Activated T-helper 1 cell treated with Interleukin-2 at 50 U/mL for 16 hours (primary cell): ENCODE measurements at places on chromosomes 5 and 9.

- no peak for DNase-seq
Observed at GRCh38 chr5:74031536-74031935, 405.5 kb downstream of the ARHGEF28 start.

- DNase-seq, result no peak
Observed at GRCh38 chr5:123303802-123304201, 119.4 kb downstream of the CEP120 start.

DNA sequence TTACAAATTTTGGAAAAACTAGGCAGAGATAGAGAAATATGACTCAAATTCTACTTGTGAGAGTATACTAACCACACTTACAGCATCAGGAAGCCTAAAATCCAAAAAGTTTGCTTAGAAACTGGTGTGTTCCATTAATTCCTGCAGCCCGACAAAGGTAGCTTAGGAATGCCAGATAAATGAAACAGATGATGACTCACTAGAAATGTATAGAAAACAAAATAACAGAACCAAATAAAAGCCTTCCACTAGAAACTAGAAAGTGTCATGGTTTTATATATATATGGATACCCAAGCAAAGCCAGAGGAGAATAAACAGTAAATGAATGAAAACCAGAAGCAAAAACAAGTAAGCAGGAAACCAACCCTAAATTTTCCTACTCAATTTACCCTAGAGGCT, 272.2 kb upstream of the PRDM9 start:
- no peak for DNase-seq

DNA sequence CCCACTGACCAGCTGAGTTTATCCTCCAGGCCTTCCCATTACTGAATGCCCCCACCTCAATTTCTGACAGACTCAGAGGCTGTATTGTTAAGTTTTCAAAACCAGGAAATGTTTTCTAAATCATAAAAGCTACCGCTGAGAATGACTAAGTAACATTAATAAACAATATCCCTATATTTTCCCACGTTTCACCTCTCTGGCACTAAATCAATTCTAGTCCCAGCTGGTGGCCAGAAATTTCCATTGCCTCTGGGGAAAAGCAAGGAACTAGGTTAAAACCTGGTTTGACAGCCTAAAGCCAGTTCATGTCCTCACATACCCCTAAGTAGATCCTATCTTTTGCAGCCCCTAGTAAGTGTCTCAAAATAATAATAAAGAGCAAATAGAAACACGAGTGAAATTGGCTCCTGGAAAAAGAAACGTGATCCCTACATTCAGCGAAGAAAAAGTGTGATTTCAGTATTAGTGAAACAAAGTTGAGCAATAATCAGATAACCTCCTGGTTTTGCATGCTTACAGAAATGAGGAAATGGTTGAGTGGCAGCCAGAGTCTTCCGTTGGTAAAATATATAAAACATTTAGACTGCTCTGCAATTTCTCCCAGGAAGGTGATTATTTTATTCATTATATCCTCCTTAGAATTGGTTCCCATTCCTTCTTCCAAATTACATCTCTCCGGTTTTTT, 110.9 kb downstream of the ESM1 start:
- no peak for DNase-seq

DNA sequence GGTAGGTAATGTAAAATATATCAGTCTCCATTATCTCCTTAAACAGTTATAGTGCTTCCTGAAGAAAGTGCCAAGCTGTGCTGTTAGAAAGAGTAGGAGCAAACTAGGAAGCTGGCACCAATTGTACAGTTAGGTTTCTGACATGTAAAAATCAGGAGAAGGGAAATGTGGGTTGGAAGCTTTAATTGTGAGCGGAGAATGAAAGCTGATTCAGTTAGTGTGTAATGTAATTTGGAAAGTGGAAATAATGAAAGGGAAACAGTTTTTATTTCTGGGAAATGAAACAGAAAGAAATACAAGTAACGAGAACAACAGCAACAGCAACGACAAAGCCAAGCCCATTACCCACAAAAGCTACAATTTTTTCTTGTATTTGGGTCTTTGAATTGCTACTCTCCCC, 48.8 kb upstream of the JAK2 start:
- no peak for DNase-seq

DNA sequence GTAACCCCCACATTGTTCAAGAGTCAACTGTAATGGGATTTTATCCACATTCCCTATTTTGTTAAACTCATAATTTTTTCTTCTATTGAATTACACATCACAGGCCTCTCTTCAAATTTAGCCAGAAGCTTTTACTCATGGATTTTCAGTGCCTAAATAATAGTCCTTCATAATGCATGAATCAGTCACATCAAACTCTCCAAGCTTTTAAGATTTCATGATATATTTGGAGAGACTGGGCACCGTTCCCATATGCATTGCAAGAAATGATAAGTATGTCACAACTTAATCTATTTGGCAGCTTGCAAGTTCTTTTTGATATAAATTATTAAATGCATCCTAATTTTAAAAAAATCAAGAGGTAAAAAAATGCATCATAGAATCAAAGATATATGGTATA, 465.9 kb downstream of the DMAC1 start:
- DNase-seq, result no peak

DNA sequence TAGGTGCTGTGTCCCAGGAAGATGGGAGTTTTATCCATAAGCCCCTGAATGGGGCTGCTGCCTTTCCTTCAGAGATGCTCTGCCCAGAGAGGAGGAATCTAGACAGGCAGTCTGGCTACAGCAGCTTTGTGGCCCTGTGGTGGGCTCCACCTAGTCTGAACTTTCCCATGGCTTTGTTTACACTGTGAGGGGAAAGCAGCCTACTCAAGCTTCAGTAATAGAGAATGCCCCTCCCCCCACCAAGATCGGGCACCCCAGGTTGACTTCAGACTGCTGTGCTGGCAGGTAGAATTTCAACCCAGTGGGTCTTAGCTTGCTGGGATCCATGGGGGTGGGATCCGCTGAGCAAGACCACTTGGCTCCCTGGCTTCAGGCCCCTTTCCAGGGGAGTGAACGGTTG, 100.9 kb upstream of the DPYSL3 start:
- DNase-seq, result no peak

DNA sequence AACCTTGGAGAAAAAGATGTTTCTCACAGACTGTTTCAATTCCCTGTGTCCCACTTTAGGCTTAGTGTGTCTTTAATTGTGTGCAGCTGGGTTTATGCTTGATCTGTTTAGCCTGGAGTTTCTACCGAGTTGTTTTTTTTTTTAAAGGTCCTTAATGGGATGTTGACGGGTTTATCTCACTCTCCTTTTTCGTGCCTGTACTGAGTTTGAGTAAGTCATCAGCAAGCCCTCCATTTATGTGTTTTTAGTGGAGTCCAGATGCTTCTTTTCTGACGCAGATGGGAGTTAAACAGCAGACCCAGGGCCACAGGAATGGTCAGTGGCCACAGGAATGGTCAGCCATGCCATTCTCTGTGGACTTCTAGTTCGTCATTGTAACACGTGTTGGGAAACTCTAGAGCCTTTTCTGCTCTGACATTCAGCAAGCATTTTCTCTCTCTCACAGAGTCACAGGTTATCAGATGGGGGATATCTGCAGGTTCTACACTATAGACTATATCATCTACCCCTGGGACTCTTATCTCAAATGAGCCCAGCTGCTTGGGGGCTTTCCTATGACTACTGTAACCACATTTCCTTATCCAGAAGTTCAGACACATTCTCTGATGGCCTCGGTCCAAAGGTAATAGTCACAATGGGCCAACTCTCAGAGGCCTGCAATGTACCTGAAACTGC, 190.5 kb downstream of the TTLL11 start:
- no peak for DNase-seq

DNA sequence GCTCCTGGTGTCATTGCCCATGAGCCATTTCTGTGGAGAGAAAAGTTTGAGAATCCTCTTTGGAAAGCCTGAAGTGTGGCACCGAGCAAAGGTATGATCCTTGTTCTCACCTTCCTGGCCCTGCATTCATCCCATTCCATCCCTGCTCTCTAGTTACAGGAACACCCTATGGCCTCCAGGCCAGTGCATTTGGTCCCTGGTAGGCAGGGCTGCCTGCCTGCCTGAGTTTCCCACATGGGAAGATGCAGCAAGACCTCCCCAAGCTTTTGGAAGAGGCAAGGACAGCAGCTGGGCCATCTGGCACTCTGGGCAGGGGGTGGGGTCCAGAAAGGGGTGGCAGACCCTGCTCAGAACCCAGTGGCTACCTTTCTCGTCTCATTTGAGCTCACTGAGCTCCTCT, 24.5 kb downstream of the IGIP start:
- no peak for DNase-seq

GRCh38 chr5:57715296-57715695, 232.7 kb upstream of the ACTBL2 start:
- DNase-seq, result no peak

DNA sequence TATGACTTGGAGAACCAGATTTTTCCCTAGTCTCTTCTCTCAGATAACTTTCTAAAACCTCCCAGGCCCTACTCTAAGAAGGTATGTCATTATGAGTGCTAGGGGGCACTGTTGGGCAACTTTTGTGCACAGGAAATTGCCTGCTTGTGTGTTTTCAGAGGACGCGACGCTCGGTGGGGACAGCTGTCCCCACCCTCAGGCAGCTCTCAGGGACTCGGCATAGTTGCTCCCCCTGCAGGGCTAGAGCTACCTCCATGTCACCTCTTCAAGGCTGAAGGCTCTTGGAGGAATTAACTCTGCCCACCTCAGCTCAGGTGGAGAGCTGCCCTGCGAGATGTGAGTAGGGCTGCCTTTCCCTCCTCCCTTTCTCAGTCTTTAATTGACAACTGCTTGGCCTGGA, 10.2 kb upstream of the TIFAB start:
- peak; percentile 7 for DNase-seq

DNA sequence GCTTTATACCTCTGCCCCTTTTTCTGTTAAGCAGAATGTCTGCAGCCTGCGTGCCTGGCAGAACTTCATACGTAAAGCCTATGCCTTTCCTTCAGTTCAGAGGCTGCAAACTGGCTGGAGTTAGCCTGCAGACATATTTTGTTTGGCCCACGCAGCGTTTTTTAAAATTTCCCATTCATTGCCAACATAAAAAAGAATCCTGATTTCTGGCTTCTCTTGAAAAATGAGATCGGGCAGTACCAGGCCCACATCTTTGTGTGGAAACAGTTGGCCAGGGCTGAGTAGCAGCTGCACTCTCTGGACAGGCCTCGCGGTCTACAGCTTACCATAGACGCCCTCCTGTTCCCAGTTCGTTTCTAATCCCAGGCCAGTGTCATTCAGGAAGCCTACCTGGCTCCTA, 104.4 kb downstream of the SMARCA2 start:
- DNase-seq, result no peak

DNA sequence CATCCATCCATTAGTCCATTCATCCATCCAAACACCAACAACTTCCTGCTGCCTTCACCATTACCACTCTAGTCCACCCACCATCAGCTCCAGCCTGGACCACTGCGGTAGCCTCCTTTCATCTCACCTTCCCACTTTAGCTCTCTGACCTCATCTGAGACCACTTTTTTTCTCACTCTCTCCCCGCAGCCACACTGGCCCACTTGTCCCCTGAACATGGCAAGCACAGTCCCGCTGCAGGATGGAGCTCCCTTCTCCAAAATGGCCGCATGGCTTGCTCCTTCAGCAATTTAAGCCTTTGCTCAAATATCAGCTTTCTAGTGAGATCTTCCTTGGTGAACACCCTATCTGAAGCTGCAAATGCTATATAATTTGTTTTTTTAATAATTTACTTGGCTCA, 11.1 kb downstream of the CSF1R start:
- no peak for DNase-seq

- DNase-seq, result no peak
Observed at GRCh38 chr5:68454766-68455165, 239.2 kb downstream of the PIK3R1 start.

- no peak for DNase-seq
Observed at GRCh38 chr5:74919487-74919886, 53.3 kb upstream of the FAM169A start.

DNA sequence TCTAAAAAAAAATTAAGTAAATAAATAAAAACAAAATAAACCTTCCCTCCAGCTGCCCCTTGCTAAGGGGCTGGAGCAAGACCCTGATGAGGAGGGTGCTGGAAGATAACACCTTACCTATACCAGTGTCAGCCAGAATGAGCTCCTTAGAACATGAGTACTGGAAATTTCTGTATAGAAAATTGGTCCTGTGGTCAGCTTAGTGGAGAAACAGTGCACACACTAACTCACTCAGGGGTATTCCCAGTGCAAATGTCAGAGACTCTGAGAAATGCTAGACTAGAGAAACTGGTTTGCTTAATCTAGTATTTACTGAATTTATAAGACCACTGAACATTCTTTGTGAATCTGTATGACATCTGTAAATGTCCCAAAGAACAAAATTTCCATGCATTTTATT, 62.1 kb upstream of the CTXN3 start:
- DNase-seq, result no peak

DNA sequence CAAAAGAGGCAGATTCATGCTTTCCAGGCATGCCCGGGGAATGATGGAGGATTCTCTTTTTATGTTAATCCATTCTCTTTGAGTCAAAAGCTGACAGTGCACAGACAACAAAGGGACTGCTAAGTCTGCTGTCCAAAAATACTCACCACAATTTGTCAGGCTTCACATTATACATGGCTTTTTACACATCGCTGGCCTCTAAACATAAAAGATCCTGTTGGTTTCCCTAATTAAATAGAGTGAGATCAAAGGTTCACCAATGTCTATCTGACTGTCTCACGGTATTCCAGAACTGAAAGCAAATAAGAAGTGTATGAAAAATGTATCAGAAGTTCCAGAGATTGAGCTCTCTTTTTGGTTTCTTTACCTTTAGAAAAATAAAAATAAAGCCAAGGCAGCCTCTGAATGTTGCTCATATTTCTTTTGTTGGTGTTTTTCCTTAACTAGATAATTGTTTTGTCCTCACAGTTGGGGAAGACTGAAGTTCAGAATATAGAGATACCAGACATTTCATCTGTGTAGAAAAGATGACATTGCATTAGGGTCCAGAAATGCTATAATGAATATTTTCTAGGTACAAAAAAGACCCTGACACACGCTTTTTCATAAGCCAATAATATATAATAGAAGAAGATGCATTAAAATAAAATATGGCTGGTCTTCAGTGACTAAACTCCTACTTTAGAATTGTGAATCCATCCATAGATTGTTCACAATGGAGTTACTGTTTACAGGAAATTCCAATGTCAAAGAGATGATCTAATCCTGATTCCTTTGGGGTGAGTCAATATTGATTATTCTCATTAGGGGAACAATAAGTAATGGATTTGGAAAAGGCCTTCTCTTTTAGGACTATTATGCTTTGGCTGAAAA, 688.2 kb upstream of the CDH6 start:
- DNase-seq, result no peak

GRCh38 chr5:135240781-135241360, 158.2 kb downstream of the MACROH2A1 start:
- no peak for DNase-seq

GRCh38 chr9:123550012-123550411, 194.0 kb downstream of the CRB2 start:
- DNase-seq, result no peak
